ENCODE measurements at places on chromosomes 6 and 20. TPM values are rescaled to one million over a fixed set of nuclear protein-coding genes. Genes with fewer than 3 reads are reported as not detected.

TNF gene
- total RNA-seq = 2.4 TPM

GNAS-AS1 gene
- total RNA-seq = 1.1 TPM

ENPP1 gene
- total RNA-seq = 3.4 TPM

IL17F gene
- not detected for total RNA-seq

TINAG gene
- total RNA-seq = not detected

PAK5 gene
- total RNA-seq = 0.35 TPM

TGM2 gene
- 562 TPM for total RNA-seq

OXT gene
- total RNA-seq = not detected

SIRPB1 gene
- 11.6 TPM for total RNA-seq

MEI4 gene
- not detected for total RNA-seq

ARMH2 gene
- total RNA-seq = not detected

ID1 gene
- 515 TPM for total RNA-seq

FERMT1 gene
- 2.4 TPM for total RNA-seq

MYLK2 gene
- total RNA-seq = not detected

KCNK15 gene
- total RNA-seq = 1.1 TPM

MDFI gene
- 11.0 TPM for total RNA-seq

EYS gene
- total RNA-seq = not detected

TMEM217 gene
- total RNA-seq = 1.8 TPM

COL9A3 gene
- 1.1 TPM for total RNA-seq

GRM1 gene
- 0.09 TPM for total RNA-seq

RNGTT gene
- 12.3 TPM for total RNA-seq

CALHM4 gene
- not detected for total RNA-seq

RXRB gene
- total RNA-seq = 46.6 TPM

SASH1 gene
- total RNA-seq = 108 TPM

PRDM1 gene
- 17.5 TPM for total RNA-seq

FNDC11 gene
- total RNA-seq = 0.32 TPM

DLL1 gene
- total RNA-seq = 14.6 TPM

SYCP2L gene
- 0.58 TPM for total RNA-seq

HIVEP2 gene
- 18.6 TPM for total RNA-seq

NR2E1 gene
- not detected for total RNA-seq

CST4 gene
- not detected for total RNA-seq

CD24 gene
- total RNA-seq = 63.6 TPM

TMEM170B gene
- total RNA-seq = 9.2 TPM

TP53TG5 gene
- total RNA-seq = not detected

DZANK1 gene
- 2.7 TPM for total RNA-seq

NINL gene
- 13.2 TPM for total RNA-seq

FAM162B gene
- total RNA-seq = 13.2 TPM

SRXN1 gene
- 41.2 TPM for total RNA-seq

PPIL6 gene
- 4.2 TPM for total RNA-seq

ENPP3 gene
- total RNA-seq = 0.87 TPM

C20orf202 gene
- total RNA-seq = 0.64 TPM

NKAIN2 gene
- not detected for total RNA-seq

ABCC10 gene
- 30.0 TPM for total RNA-seq

HDGFL1 gene
- not detected for total RNA-seq

TBC1D7 gene
- total RNA-seq = 18.1 TPM

FOXS1 gene
- 3.3 TPM for total RNA-seq

KIAA0408 gene
- total RNA-seq = 55.0 TPM

TSBP1 gene
- not detected for total RNA-seq
